ENCODE measurements at places on chromosomes 12 and 14. TPM values are rescaled to one million over a fixed set of nuclear protein-coding genes. Genes with fewer than 3 reads are reported as not detected.

Gene HCAR2
- not detected for total RNA-seq

- no peak overlapping the region for H3K27ac ChIP-seq
- no peaks in the 10 kb centered on the region for H3K36me3 ChIP-seq
- no peaks in the 10 kb centered on the region for H3K27me3 ChIP-seq
- DNase-seq = no peak
Measured at GRCh38 chr12:123512838-123513665, 20.5 kb downstream of the RILPL1 start.

GRCh38 chr14:102986810-102987579 is 64.5 kb downstream of the AMN start:
- DNase-seq = no peak
- no peak overlapping the region for H3K4me3 ChIP-seq
- peaks cover 6% of the 10 kb centered on the region for H3K36me3 ChIP-seq
- no peaks in the 10 kb centered on the region for H3K4me1 ChIP-seq
- H3K27ac ChIP-seq = no peak overlapping the region
- H3K27me3 ChIP-seq = no peaks in the 10 kb centered on the region

GRCh38 chr12:69467366-69467765 is 2.8 kb upstream of the FRS2 start:
- peaks cover 2% of the 10 kb centered on the region for H3K27me3 ChIP-seq
- H3K4me3 ChIP-seq = no peak overlapping the region
- H3K4me1 ChIP-seq = peaks cover 17% of the 10 kb centered on the region
- no peaks in the 10 kb centered on the region for H3K36me3 ChIP-seq
- no peak for DNase-seq
- no peak overlapping the region for H3K27ac ChIP-seq

- peaks cover 27% of the 10 kb centered on the region for H3K36me3 ChIP-seq
- peak overlapping the region; percentile 84 for H3K27ac ChIP-seq
- no peaks in the 10 kb centered on the region for H3K27me3 ChIP-seq
- no peak for DNase-seq
- H3K4me3 ChIP-seq = peak overlapping the region; percentile 84
Measured at GRCh38 chr14:61437381-61437780, 116.0 kb downstream of the PRKCH start.

DNA sequence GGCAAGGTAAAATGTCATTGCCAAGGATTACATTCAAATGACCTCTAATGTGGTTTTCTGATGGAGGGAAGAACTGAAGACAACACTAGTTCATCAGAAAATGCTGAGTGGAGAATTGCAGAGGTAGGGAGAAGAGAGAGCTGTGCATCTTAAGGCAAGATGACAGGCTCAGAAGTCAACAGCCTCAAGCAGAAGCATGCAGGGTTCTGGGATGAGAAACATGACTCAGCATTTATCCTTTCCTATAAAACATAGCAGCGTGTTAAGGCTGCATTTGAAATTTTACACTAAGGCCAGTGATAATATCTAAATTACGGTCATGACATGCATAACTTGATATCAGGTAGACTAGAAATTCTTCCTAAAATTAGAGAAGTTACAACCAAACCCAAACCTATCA is 53.7 kb upstream of the DYRK2 start:
- peaks cover 32% of the 10 kb centered on the region for H3K4me1 ChIP-seq
- peaks cover 18% of the 10 kb centered on the region for H3K36me3 ChIP-seq
- H3K27ac ChIP-seq = no peak overlapping the region
- H3K4me3 ChIP-seq = no peak overlapping the region
- no peak for DNase-seq

Gene ZDHHC22
- not detected for total RNA-seq

Gene NOXRED1
- 0.58 TPM for total RNA-seq

Data from activated naive CD8-positive, alpha-beta T cell treated with anti-CD3 and anti-CD28 coated beads, Interleukin-2, amount 10 ng/mL, durations not matched to agents 7 days and 5 days (primary cell).